Stimulated activated CD4-positive, alpha-beta T cell treated with anti-CD3 and anti-CD28 coated beads, Interleukin-4, amount 100 ng/mL, for 48 hours (primary cell): ENCODE measurements at places on chromosomes 3 and 15.

DNA sequence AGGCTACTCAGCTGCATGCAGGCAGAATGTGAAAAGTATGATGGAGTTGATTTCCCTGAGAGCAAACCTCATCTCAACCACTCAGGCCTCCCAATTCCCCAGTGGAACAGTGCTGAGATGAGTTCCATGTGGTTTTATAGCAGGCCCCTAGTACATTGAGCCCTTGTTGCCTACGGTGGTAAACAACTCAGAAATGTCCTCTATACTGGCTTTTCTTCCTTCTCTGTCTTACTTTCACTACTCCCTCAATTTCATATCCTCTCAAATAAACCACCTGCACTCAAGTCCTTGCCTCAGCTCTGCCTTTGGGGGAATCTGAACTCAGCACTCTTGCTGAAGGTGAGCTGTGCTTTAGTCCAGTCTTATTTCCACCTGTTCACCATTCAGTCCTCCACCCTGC, 399.9 kb downstream of the PDCD6IP start:
- DNase-seq = no peak

- no peak for DNase-seq
These were observed 274.2 kb upstream of the ARRDC4 start for GRCh38 chr15:97686324-97686723.

DNA sequence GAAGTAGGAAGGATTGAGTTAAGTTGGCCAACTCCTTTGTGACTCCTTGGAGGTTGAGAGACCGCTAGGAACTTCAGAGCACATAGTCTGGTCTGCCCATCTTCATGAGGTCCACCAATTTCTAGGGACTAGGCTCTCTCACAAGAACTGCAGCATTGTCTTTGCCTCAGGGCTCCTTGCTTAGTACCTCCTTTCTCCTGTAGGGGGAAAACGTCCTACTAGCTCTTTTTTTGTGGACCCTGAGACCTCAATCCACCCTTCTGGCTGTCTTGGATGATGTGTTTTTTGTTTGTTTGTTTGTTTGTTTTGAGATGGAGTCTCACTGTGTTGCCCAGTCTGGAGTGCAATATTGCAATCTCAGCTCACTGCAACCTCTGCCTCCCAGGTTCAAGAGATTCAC, 21.6 kb downstream of the REC114 start:
- DNase-seq = no peak

- DNase-seq = no peak
These were observed 479 bp upstream of the PLD1 start for GRCh38 chr3:171810629-171811294.

DNA sequence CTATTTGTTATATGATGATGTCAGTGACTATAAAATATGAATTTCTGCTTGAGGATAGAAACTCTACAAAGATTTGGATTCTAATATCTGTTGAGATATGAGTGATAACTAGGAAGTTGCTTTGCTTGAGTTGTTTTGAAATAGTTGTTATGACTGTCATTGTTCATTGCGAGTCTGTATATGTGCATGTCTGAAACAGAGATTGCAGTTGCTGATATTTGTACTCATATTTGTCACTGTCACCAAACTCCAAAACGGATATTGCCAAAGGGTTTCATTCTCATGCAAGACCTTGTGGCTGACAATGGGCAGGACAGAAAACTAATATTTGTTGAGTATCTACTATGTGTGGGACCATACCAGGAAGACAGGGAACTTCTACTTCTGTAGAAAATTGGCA, 240.2 kb downstream of the CD47 start:
- DNase-seq = no peak

DNA sequence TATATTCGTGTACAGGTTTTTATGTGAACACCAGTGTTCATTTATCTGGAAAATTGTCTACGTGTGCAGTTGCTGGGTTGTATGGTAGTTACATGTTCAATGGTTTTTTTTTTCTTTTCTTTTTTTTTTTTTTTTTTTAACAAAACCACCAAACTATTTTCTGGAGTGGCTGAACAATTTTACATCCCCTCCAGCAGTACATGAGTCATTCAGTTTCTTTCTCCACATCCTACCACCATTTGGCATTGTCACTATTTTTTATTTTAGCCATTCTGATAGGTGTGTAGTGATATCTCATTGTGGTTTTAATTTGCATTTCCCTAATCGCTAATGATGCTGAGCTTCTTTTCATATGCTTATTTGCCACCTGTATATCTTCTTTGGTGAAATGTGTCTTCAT, 256.3 kb upstream of the EOMES start:
- DNase-seq = no peak

DNA sequence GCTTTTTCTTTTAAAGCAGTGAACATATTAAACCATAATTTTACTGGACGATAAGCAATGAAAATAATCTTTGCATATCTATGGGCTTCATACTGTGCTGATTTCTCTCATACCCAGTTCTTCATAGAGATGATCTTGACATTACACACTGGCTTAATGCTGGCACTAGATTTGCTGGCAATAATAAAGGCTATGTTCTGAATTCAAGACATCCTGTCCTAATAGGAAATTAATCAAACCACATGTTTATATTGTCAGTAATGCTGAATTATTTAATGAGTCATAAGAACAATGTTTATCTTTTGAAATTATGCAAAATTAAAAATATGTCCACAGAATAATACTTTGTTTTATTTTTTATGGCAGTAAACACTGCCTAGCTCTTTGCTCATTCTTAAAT, 643.2 kb downstream of the OTOL1 start:
- DNase-seq = no peak

GRCh38 chr3:65436580-65436979, 602.1 kb downstream of the MAGI1 start:
- no peak for DNase-seq

GRCh38 chr3:39466988-39467387, 492 bp upstream of the MOBP start:
- DNase-seq = no peak

- DNase-seq = no peak
These were observed 1068.0 kb upstream of the CADM2 start for GRCh38 chr3:83890763-83891135.

DNA sequence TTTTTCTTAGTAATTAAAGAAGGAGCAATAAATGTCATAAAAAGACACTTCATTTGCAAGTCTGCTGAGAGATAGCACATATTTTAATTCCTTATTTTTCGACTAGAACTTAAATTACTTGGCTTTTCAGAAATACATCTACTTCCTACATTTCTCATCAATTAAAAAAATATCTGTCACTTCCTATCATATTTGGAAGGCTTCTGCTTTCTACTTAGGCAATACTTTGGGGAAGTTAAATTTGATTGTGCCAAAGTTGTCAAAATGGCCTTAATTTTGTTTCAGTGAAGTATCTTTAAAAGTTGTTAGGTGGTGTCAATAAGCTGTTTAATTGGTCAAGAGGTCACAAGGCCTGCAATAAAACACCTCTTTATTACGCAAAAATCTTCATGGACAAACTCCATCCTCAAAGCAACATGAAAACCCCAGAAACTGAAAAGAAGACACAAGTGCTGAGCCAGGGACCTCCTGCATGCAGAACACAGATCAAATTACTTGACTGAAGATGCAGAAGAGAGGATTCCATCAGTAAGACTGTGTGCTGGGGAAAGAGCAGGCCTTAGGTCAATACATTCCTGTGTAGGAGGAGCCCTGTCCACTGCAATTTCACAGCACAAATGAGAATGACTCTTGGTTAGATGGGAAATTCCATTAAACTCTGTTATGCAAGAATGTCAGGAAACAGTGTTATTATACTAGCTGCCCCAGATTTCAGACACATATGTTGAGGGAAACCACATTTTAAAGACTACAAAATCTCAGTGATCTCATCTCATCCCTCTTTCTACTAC, 48.0 kb upstream of the FSTL1 start:
- DNase-seq = no peak

DNA sequence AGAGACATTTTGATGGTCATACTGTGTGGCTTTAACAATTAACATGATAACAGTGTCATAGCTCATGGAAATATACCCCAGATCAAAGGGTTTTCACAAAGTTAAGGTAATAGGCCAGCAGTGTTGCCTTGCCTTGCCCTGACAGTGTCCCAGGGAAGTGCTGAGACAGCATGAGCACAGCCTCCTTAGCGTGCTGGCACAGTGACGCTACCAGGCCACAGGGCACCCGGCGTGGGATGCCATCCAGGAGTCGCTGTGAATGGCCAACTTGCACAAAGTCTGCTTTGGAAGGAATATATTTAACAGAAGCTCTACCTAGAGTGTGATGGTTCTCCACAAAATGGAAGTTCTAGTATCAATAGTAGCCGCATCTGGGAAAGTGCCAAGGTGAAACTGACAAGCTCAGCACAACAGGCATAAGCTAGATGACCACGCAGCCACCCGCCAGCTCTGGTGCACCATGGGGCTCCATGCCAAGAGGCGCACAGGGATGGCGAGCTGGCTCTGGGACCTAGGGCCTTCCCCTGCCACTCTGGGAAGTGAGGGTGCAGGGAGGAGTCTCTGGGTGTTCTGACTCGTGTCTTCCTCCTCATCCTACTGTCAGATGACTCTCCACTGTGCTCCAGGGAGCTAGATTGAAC, 86.2 kb downstream of the GABRB3 start:
- no peak for DNase-seq

DNA sequence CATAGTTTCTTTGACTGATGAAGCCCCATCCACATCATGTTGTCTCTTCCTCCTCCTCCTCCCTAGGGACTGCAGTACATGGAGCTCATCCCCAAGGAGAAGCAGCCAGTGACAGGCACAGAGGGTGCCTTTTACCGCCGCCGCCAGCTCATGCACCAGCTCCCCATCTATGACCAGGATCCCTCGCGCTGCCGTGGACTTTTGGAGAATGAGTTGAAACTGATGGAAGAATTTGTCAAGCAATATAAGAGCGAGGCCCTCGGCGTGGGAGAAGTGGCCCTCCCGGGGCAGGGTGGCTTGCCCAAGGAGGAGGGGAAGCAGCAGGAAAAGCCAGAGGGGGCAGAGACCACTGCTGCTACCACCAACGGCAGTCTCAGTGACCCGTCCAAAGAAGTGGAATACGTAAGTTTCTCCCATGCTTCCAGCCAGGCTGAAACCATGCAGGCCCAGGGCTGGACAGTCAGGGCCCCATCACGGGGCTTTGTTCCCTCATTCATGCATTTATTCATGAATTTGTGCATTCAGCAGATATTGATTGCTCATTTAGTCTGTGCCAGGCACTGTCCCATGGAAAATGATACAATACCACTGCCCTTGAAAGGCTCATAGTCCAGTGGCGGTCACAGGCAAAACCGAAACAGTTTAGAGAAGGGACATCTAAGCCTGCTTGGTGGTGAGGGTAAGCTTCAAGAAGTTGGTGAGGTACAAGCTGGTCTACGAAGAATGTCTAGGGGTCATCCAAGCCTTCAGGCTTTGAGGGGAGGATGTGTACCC, 47.1 kb downstream of the LMCD1 start:
- no peak for DNase-seq

GRCh38 chr15:48090115-48090514, 30.7 kb upstream of the SLC24A5 start:
- no peak for DNase-seq

GRCh38 chr3:171660188-171660587, 150.1 kb downstream of the PLD1 start:
- DNase-seq = no peak

- no peak for DNase-seq
These were observed 1.5 kb upstream of the TM4SF19 start for GRCh38 chr3:196339493-196340254.

GRCh38 chr3:32820971-32821685, 3.3 kb downstream of the TRIM71 start:
- DNase-seq = no peak

- DNase-seq = no peak
These were observed 188.9 kb upstream of the MEIS2 start for GRCh38 chr15:37289109-37289765.

GRCh38 chr3:195129644-195130492, 141.1 kb downstream of the XXYLT1 start:
- no peak for DNase-seq

DNA sequence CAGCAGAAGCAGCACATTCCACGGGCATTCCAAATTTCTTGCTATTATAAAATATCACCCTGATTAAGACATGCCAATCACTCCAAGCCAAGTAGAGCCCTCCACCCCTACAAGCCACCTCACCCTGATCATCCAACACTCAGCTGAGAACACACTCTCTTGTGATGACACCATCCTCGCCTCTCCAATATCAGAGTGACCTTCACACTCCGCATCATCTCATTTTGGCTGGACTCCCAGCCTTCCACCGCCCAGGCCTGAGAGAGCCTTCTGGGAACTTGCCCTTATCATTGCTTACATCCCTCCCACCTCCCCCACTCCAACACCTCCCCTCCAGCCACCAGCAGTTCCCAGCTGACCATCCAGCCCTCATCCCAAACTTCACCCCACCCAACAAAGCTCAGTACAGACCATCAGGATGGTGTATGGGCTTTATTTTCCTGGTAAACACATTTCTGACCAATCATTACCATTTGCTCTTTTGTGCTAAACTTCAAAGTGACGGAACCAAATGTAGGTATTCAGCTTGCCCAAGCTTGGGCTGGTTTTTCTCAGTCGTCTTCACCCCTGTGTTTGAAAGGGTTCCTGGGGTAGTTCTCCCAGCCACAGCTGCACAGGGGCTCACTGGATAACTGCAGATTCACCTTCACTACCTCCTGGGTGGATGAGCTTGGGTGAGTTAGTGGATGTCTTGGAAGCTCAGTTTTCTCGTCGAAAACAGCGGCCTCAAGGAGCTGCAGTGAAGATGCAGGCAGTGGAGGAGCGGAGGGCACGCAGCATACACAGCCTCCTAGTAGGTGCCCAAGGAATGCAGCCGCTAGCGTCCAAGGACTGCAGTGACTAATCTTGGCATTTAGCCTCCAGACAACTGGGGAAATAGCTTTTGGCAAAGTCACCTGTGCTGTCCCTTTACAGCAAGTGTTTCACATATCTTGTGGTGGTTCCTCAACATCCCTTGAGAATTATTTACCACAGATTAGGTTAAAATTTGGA, 115.1 kb downstream of the LIPC start:
- DNase-seq = no peak

DNA sequence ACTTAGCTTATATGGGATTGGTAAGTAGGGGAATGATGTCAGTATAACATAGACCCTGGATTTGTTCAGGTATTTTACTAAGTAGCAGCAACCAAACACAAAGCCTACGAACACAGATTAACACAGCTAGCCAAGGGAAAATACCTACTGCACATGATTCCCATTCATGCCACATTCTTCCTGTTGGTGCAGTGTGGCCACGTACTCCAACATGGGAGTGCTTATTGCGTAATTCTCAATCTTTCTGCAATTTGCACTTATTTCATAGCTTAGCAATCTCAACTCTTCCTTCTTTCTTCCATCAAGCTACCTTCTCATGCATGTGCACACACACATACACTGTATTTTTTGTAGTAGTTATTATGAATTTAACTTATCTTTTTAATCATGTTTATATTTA, 186.8 kb downstream of the IL5RA start:
- no peak for DNase-seq

DNA sequence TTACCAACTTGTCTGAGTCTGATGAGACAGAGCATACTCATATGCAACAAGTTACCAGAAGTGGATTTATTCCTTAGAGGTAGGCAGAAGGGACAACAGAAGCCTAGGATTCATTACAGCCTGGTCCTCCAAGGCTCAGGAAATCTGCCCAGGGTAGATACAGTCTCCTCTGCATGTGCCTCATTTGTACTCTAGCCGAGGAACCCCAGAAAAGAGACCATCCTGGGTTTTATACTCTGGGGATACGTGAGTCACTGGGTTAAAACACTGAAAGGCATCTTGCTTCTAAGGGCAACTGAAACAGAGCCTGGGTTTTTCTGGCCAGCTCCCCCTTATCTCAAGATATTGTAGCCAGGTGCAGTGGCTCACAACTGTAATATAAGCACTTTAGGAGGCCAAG, 45.6 kb downstream of the TLNRD1 start:
- DNase-seq = no peak

- peak; percentile 17 for DNase-seq
These were observed 1.9 kb upstream of the LOXL1 start for GRCh38 chr15:73924171-73924921.
